ENCODE measurements at places on chromosomes 2 and 18.

DNA sequence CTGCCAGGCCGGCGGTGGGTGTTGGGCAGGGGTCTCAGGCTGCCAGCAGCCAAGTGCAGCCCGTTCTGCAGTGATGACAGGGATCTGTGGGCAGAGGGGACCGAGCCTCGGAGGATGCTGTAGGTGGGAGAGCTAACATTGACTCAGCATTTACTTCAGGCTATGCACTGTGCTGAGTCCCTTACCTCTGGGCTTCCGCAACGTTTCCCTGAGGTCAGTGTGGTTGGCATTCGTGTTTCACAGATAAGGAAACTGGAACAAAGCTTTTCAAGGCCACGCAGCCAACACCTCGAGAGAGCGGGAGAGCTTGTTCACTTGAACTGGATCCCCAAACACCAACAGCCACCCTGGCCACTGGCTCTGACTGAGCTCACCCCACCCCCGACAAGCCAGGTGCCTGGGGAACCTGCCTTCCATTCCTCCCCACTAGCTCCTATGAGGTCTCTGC is 839 bp upstream of the GPR148 start:
- no peak for DNase-seq

DNA sequence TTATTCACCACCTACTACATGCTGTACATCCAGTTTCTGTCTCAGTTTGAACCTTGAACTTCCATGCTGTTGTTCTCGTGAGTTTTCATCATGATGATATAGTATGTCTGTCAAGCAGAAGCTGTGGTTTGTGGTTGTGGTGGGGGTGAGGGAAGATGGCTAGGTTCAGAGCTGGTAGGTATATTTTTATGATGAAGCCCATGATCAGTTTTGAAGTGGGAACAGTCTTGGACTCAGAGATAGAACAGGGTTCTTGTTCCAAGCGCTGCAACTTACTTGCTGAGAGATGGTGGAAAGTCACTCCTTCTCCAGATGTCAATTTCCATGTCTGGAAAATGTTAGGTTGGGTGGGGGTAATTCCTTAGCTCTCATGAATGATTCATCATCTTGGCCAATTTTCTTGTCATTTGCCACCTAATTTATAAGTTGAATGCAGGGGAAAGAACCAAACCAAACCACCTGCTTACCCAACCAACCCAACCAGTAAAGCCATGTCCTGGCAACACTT is 21.6 kb downstream of the PMAIP1 start:
- no peak for DNase-seq

DNA sequence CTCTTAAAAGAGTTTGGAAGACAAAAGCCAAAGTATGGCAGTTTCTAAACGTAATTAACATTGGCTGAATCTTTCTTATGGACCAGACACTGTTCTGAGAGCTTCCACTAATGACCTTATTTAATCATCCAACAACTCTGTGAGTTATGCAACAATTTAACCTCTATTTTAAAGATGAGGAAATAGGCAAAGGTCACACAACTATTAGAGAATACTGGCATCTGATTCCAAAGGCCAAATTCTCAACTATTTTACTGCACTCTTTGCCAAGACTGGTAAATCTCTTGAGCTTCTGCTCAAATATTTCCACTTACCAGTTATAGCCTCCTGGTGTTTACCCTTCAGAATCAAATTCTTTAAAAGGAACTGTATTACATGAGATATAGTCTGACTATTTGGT is 42.1 kb upstream of the ERMN start:
- DNase-seq, result no peak

DNA sequence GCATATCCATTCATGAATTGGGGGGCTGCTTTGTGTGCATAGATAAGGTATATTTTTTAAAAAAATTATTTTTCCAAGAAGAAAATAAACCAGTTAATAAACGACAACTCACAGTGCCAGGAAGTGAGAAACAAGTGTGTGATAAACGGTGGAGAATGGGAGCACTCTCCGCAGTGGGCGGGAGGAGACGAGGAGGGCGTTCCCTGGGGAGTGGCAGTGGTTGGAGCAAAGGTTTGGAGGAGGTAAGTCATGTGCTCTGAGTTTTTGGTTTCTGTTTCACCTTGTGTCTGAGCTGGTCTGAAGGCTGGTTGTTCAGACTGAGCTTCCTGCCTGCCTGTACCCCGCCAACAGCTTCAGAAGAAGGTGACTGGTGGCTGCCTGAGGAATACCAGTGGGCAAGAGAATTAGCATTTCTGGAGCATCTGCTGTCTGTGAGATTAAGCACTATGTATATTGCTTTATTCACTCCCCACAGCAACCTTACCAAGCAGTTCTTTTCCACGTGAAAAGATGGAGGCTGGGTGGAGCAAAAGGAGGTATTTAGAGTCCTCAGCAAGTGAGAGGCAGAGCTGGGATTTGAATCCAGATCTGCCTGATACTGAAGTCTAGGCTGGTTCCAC is 27.0 kb upstream of the CASP8 start:
- no peak for DNase-seq

Data from HCEC 1CT (cell line).